NCI-H1930 (cell line): ENCODE measurements at places on chromosomes 7 and 10.

DNA sequence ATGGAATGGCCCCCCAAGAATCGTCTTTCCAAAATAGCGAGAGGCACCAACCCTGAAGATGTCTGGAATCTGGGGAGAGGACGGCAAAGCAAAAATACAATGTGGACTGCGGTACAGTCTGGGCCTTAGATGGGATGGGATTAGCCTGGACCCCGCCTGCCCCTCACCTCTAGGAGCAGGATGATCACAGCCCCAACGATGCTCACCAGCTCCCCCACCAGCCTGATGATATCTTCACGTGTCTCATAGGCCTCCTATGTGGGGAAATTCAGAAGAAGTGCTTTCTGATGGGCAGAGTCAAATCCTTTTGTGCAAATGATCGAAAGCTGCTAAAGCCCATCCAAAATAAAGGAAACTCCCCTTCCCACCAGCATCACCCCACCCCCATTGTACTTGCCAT lies 18.2 kb downstream of the TRPV5 start:
- no peak for DNase-seq

GRCh38 chr10:5971886-5972285 lies 5.5 kb downstream of the IL15RA start:
- no peak for DNase-seq

- DNase-seq, result no peak
Measured at GRCh38 chr10:44383749-44384600, 922 bp downstream of the CXCL12 start.

- no peak for DNase-seq
Measured at GRCh38 chr10:73253225-73253555, 746 bp upstream of the MRPS16 start.

DNA sequence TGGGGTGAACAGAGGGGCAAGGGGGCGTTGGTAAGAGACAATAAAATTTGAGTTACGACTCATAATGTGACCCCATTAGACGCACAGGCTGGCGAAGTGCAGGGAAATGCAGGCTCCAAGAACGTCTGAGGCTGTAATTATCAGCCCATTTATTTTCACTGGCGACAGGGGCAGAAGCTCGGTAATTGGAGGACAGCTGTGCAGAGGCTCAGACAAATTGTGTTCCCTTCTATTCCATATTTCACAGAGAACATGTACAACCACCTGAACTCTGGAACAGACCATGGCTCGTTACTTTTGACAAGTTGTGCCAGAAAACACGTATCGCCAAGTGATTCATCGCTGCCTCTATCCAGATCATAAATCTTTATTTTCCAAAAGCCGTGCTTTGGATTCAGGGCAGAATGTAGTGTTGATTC lies 137.3 kb upstream of the FRMD4A start:
- no peak for DNase-seq

- no peak for DNase-seq
Measured at GRCh38 chr10:80502621-80503583, 34.8 kb upstream of the SH2D4B start.

DNA sequence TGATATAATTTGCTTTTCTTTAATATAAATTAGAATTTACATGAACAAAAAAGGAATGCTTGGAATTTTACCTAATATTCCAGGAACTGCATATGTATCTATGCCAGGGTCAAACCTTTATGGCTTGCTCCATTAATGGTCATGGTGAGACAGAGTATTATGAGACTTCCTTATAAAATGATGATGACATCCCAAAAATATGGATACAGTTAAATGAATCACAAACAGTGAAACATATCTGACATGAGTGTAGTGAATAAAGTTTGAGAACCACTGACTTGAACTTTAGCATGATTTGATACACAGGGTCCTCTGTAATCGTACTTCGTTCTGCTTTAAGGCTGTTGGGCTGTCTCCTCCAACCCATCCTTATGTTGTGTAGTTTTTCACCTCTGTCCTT lies 51.8 kb downstream of the MARCHF5 start:
- no peak for DNase-seq

GRCh38 chr10:12348870-12349628 lies at the start of gene CAMK1D:
TSS of gene CAMK1D (plus strand) at chr10:12349547.
- no peak for DNase-seq

GRCh38 chr7:154929006-154929726 lies 73.8 kb downstream of the PAXIP1 start:
- DNase-seq, result no peak

DNA sequence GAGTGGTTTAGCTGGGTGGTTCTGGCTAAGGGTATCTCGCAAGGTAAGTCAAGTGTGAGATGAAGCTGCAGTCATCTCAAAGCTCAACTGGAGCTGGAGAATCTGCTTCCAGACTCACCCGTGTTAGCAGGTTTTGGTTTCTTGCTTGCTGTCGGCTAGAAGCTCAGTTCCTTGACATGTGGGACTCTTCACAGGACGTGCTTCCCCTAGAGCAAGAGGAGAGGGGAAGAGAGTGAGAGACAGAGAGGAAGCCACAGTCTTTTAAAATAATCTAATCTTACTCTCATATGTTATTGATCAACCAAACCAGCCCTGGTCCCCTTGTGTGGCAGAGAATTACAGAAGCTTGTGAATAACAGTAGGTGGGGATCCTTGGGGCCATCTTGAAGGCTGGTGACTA lies 199.5 kb downstream of the REEP3 start:
- DNase-seq, result no peak

GRCh38 chr10:9848981-9849380 lies 1168.7 kb upstream of the CELF2 start:
- DNase-seq, result no peak

GRCh38 chr10:50511492-50512213 lies 112.1 kb downstream of the SGMS1 start:
- DNase-seq, result no peak

- no peak for DNase-seq
Measured at GRCh38 chr7:115299397-115300037, 377.6 kb downstream of the MDFIC start.

- DNase-seq, result no peak
Measured at GRCh38 chr7:116367171-116367813, 132.2 kb upstream of the CAV2 start.

GRCh38 chr10:79392020-79392398 lies 44.7 kb downstream of the PPIF start:
- DNase-seq, result no peak

DNA sequence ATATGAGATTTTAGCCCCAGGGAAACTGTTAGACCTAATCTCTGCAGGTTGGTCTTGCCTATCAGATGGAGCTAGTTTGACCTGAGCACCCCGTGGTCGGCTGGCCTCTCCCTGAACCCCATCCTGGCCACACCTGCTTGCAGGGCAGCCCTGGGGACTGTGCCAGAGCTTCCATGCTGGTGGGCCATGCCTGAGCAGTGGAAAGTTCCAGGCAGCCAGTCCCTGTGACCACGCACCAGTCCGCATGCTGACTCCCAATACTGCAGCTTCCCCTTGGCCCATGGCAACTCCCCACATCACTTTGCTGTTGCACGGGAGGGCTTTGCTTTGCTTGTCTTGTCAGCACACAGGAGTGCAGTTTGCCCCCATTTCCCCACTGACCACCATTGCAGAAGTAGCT lies 427.8 kb upstream of the SEMA3D start:
- no peak for DNase-seq

DNA sequence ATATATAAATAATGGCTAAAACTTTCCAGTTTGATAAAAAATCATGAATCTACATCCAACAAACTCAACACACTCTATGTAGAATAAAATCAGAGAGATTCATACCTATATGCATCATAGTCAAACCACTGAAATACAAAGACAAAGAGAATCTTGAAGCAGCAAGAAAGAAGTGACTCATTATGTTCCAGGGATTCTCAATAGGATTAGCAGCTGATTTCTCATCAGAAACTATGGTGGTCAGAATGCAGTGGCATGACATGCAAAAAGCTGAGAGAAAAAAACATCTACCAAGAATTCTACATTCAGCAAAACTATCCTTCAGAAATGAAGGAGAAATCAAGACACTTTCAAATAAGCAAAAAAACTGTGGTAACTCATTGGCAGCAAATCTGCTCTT lies 187.4 kb downstream of the RNLS start:
- DNase-seq, result no peak

GRCh38 chr10:95445837-95446486 lies 115.2 kb downstream of the SORBS1 start:
- DNase-seq, result no peak

GRCh38 chr7:138137423-138138171 lies 61.3 kb downstream of the AKR1D1 start:
- DNase-seq, result no peak

DNA sequence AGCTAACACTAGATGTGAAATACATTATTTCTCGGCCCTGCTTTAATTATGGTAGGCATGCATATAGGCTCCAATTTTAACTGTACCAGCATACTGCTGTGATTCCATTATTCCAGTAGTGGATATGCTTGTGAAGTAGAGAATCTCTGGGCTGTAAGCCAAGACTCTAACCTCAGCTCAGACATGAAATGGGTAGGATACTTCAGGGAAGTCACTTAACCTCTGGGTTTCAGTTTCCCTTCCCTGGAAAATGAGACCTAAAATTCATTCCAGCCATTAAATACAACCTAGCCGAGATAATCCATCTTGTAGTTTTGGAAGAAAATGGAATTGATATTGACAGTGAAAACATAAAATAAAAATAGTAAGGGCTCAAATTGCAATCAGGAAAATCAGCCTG lies 59.6 kb upstream of the TRIL start:
- DNase-seq, result no peak

DNA sequence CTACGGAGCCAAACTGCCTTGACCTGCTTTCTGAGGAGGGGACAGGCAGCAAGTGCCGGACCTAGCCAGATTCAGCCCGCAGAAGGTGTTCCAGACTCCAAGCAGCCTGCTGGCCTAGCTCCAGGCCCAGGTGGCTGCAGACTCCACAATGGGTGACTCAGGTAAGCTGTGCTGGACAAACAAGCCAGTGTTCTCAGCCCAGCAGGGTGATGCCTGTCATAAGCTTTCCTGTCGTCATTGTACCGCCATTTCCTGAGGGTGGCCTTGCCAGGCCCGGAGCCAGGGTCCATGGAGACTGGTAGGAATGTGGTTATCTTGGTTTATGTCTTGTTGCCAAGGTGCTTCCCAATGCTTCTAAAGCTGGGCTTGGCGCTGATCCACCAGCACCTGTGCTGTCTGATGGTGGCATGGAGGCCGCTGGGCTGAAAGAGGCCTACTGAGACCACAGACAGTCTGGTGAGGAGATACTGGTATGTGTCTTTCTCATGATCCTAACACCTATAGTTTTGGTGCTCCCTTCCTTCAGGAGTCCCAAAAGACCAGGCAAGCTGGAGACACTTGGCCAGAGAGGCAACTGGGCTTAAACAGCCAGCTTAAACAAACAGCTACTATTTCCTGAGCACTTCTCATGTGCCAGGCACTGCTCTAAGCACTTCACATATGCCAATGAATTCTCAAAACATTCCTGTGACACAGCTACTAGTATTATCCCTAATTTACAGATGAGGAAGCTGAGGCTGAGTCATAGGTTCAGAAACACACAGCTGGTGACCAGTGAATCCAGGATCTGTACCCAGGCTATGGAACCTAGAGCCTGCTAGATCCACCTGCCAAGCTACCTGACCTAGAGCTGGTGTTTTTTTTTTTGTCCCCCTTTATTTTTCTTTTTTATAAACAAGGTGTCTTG lies 42.0 kb downstream of the ZC3HC1 start:
- DNase-seq, result no peak

GRCh38 chr7:28732071-28732869 lies 225.9 kb downstream of the TRIL start:
- DNase-seq, result no peak

GRCh38 chr7:124722292-124722691 lies 43.3 kb downstream of the GPR37 start:
- no peak for DNase-seq

- no peak for DNase-seq
Measured at GRCh38 chr7:121561717-121562116, 165.6 kb upstream of the FAM3C start.

DNA sequence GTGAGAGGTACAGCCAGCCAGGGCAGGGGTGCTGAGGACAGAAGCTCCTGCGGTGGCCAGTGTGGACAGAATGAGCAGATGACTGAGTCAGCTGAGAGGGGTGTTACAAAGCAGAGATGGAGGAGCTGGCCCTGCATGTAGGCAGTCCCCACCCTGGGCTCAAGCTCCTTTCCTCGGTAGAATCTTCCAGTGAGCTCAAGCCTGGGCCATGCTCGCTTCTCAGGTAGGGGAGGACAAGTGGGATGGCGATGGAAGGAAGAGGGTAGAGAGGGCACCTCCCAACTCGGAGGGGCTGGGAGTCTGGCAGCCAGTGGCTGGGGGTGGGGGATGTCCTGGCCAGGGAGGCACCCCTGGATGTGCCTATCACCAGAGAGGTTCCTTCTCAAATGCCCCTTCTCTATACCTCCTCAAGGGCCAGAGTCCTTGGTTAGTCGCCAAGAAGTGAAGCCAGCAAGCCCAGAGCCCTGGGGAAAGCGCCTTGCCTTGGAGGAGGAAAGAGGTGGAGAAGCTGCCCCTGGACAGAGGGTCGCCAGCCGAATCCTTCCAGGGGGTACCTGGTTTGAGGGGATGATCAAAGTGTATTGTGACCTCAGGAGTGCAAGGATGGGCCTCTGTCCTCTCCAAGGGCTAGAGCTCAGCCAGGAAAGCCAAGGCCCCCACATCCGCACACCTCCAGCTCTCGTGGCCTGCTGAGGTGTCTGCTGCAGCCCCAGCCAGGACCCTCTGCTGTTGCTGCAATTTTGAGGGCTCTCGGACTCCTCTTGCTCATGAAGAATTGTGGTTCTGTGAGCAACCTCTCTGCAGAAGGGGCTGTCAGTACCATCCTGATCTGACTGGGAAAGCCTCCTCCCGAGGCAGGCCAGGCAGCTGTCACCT lies 88.6 kb upstream of the MACROH2A2 start:
- DNase-seq, result no peak

GRCh38 chr7:37633048-37633447 lies 50.5 kb upstream of the GPR141 start:
- DNase-seq, result no peak

- peak; percentile 50 for DNase-seq
Measured at GRCh38 chr7:11831736-11832495, at the start of gene THSD7A. TSS of gene THSD7A (minus strand) at chr7:11832198. CDS start at chr7:11831946, 252 bp downstream.

DNA sequence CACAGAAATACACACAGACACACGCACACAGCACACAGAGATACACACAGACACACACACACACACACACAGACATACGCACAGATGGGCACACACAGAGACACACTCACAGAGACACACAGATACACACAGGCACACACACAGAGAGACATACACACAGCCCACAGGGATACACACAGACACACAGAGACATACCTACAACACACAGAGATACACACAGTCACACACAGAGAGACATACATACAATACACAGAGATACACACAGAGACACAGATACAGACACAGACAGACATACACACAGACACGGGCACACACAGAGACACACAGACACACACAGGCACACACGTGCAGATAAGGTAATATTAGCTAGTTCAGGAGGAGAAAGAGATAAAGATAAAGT lies 76.9 kb downstream of the EGFR start:
- DNase-seq, result no peak

GRCh38 chr10:1291178-1292090 lies 235.2 kb downstream of the WDR37 start:
- no peak for DNase-seq

DNA sequence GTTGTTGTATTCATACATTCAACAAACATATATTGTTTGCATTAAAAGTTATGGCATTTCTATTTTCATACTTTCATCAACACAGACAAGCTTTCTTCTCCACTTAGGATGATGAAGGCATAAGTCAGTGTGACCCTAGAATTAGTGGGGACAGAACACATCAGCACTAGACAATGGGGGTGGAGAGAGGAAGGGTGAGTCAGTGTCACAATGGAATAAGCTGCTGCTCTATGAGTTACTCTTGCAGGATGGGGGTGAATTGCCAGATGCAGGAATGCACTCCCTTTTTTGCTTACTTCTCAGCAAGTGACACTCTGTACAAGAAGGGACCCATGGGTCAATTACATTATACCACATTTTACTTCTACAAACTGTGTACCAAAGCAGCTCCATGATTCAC lies 74.0 kb downstream of the DGKI start:
- no peak for DNase-seq
